ENCODE measurements at places on chromosomes 4 and X. TPM values are rescaled to one million over a fixed set of nuclear protein-coding genes. Genes with fewer than 3 reads are reported as not detected.

CYSLTR1 gene
- total RNA-seq: 0.79 TPM

PHOX2B gene
- not detected for total RNA-seq

IL21 gene
- total RNA-seq: not detected

TSPAN6 gene
- total RNA-seq: 4.6 TPM

DNA sequence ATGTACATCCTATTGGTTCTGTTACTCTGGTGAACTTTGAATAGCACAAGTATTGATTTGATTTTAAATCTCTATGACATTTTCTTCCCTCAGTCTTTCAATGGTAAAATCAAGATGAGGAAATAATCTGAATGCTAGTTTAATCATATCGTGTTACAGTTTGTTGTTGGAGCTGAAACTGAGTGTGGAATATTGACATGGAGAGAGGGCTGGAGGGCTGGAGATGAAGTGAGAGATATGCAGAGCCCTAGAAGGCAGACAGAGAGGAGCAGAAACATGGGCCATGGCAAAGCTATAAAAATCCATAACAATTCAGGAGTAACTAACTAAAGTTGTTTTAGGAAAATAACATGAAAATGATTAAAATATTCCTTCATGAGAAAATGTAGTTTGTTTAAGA is 141.1 kb downstream of the BANK1 start:
- no peak overlapping the region for H3K27ac ChIP-seq
- no peak overlapping the region for H3K4me3 ChIP-seq
- DNase-seq: no peak
- no peaks in the 10 kb centered on the region for H3K36me3 ChIP-seq

- H3K4me1 ChIP-seq: no peaks in the 10 kb centered on the region
- no peaks in the 10 kb centered on the region for H3K36me3 ChIP-seq
- no peaks in the 10 kb centered on the region for H3K27me3 ChIP-seq
- no peak overlapping the region for H3K4me3 ChIP-seq
These were observed 133.3 kb downstream of the STK32B start for GRCh38 chr4:5184606-5185005.

DNA sequence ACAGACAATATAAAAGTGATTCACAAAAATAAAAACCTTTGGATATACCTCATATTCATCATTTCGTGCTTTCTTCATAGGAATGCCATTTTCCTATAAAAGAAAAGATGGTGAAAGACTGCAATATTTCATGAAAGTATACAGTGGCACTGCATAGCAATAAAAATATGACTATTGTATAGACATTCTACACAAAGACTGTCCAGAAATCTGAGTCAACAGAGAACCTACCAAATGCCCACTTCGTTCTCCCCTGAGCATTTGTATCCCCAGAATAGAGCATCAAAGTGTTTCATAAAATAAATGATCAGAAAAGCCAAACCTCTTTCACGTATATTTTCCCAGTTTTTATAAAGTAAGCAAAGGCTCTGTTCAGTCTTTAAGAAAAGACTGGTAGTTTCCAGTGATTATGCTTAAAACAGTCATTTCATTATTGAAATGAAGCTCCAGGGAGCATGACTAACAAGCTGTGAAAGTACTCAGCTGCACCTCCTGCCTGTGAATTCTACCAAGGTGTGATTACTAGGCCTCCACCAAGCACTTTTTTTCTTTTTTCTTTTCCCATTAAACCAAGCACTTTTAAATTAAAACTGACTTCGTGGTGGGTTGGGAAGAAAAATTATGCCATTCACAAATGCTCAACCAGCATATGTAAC is 20.2 kb downstream of the PPA2 start:
- no peak overlapping the region for H3K4me3 ChIP-seq
- H3K27me3 ChIP-seq: no peaks in the 10 kb centered on the region
- peaks cover 15% of the 10 kb centered on the region for H3K4me1 ChIP-seq
- no peak overlapping the region for H3K27ac ChIP-seq

DNA sequence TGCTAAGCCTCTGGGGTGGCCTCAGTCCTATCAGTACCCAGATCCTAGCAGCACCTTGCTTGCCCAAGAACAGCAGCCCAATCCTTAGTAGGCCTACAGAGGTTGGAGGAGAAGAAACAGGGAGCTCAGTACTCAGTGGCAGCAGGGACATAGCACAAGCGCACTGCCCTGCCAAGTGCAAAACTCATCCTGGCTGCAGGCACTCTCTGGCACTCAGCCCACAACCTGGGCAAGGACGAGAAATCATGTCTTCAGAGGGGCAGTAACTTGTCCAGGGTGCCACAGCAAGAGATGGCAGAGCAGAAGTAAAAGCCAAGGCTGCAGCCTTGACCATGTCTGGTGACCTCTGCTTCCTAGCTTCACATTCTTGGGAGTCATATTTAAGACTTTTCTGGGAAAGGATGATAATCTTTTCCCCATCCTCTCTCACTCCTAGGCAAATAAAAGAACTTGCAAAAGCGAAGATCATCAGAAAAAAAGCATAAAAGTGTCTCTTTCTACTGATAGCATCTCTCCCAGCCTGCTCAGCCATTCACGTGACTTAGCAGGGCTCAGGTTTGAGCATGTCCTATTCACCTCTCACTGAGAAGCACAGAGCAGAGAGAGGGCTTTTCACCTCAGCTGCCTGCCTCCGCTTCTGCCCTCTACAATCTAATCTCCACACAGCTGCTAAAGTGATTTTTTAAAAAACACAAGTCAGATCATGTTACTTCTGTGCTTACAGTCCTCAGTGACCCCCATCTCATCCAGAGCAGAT is 37.2 kb upstream of the MAGEA4 start:
- no peaks in the 10 kb centered on the region for H3K27me3 ChIP-seq
- no peak overlapping the region for H3K27ac ChIP-seq
- no peaks in the 10 kb centered on the region for H3K36me3 ChIP-seq
- no peak overlapping the region for H3K4me3 ChIP-seq
- peak; percentile 17 for DNase-seq

DNA sequence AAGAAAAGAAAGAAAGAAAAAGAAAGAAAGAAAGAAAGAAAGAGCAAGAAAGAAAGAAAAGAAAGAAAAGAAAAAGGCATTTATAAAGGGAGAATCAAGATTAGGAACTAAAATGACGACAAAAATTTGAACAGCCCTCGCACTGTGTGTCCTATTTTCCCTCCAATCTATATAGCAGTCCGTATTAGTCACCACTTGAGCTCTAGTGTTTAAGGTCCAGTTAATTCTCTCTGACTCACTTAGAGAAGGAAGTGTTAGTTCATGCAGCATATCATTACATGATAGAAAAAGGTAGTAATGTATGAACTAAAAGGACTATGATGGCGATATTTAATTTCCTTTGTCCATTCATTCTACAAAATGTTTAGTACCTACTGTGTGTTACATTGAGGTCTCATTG is 122.7 kb downstream of the CBLL2 start:
- no peak overlapping the region for H3K4me3 ChIP-seq
- no peak overlapping the region for H3K27ac ChIP-seq
- DNase-seq: no peak
- H3K36me3 ChIP-seq: no peaks in the 10 kb centered on the region
